ENCODE measurements at places on chromosomes 7 and 10.

DNA sequence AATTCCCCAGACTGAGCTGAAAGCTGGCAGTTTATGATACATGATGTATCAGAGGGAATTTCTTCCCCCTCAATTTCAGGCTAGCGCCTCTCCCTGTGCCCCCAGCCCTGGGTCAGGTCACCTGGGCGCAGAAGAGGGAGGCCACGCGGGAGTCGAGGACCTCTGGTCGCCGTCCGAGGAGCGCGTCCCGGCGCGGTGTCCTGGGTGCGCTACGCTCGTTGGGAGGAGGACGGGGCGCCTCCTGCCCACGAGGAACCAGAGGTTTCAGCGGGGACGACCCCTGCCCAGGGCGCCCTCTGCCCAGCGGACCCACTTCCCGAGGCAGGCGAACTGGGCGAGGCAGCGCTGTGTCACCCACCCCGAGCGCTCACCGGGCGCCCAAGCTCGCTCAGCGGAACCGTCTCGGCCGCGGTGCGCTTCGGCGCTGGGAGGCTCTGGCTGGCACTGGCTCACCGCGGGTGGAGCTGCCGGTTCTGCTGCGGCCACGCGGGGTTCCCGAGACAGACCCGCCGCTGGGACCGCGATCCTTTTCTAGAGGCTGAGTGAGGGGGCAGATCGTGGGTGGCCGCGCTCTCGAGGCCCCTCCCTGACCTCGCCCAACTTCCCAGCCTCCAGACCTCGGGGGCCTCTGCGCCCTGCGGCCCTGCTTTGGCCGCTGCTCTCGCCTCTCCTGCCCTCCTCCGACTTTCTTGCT lies at the start of gene FAM237B:
Gene FAM237B (minus strand): TSS at position 504 of the 694 bp plus-strand sequence. CDS start 1,556 bp downstream, outside the sequence.
- peak; percentile 39 for DNase-seq

- no peak for DNase-seq
Measured at GRCh38 chr7:29087840-29088170, 58.5 kb downstream of the CPVL start.

DNA sequence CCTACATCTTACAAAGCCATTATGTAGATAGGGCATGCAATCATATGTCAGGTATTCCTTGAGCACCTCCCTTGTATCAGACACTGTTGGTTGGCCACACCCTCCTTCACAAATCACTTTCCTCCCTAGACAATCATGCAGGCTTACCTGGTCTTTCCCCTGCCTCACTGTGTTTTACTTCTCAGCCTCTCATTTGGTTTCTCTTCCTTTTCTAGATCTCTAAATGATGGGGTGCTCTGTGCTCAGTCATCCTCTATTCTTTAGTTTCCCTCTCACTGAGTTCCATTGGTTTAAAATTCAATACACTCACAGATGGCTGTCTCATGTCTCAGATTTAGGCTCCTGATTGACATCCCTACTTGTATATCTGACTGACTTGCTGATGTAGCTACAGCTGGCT lies 31.4 kb downstream of the ANK3 start:
- no peak for DNase-seq

DNA sequence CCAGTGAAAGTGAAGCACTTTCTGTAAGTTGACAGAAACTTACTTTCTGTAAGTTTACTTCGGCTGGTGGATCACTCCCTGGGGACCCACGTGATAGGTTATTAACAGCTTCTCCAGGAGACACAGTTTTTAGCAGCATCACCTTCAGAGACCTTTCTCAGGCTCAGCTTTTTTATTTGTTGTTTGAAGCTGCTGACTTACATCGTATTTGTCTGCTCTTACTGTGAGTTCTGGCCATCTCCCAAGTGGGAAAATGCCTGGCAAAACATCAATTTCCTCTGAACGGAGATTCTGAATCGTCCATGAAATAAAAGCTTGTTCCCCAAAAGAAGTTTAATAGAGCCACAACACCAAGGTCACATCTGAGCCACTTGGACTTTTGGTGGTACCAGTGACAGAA lies 178.7 kb upstream of the PODXL start:
- no peak for DNase-seq

DNA sequence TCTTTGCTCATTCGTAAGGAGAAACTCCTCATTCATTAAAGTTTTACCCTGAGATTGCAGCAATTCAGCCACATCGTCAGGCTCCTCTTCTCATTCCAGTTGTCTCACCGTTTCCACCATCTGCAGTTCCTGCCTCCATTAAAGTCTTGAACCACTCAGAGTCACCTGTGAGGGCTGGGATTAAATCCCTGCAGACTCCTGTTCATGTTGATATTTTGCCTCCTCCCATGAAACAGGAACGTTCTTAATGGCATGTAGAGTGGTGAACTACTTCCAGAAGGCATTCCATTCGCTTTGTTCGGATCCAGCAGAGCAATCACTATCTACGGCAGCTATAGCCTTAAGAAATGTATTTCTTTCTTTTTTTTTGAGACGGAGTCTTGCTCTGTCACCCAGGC lies 96.5 kb upstream of the FAM20C start:
- DNase-seq = no peak

GRCh38 chr10:42867571-42867970 lies 85.0 kb downstream of the BMS1 start:
- DNase-seq = no peak

DNA sequence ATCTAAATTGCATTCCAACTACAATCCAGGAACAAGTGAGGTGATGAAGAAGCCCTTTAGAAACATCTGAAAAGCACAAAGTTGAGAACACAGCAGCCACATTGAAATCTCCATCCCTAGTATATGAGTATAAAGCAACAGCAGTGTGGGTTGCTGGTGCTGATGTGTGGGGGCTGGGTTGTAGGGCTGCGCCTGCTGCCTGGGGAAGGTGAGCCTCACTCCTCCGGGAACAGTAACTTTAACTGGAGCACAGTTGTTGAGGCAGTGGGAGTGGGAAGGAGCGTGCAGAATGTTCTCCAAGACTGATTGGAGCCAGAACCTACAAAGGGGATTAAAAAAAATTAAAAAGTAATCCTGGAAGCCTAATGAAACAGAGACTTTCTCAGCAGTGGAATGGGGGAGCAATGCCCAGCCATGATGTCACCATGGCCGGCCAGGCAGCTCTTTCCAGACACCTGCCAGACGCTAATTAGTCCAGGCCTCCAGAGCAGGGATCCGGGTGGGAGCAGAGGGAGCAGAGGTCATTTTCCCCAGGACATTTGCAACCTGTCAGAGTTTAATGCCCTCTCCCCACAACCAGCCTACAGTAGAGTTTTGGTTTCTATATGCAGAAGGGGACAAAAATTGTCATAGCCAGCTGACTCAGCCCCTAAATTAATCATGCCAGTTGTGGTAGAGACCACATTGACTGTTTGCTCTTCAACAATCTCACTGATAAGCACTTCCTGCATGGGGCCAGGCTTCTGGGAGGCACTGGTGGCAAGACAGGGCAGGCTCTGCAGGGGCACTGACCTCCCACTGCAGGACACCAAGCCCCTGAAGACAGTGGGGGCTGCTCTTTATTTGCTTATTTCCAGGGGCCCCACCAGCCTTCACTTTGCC lies 133.0 kb upstream of the ZNF32 start:
- peak; percentile 85 for DNase-seq

- no peak for DNase-seq
Measured at GRCh38 chr10:78764436-78764835, 304.3 kb upstream of the ZMIZ1 start.

GRCh38 chr10:88896994-88897853 lies 17.2 kb downstream of the STAMBPL1 start:
- no peak for DNase-seq

DNA sequence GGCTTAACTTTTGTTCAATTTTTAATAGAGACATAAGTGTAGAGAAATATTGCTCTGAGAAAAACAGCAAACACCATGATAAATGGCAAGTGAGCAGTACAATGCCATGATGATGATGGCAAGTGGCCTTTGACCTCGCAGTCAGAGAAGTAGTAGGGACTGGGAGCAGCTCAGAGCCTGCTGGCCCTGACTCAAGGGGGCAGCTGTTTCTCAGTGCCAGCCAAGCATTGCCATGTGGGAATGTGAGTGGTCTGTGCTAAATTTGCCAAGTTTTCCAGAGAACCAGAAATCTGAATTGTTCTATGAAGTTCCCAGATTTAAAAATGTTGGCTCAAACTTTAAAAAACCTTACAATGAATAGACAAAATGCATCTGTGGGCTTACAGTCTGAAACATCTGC lies 187.9 kb downstream of the BICC1 start:
- no peak for DNase-seq

- DNase-seq = no peak
Measured at GRCh38 chr7:47038621-47039020, 543.3 kb downstream of the TNS3 start.

- no peak for DNase-seq
Measured at GRCh38 chr7:141366091-141366621, 185.1 kb upstream of the AGK start.

- no peak for DNase-seq
Measured at GRCh38 chr7:86749741-86750665, 106.3 kb downstream of the GRM3 start.

- DNase-seq = no peak
Measured at GRCh38 chr7:45328403-45328981, 170.9 kb downstream of the RAMP3 start.

GRCh38 chr7:122528879-122529481 lies 169.9 kb downstream of the RNF133 start:
- peak; percentile 51 for DNase-seq

DNA sequence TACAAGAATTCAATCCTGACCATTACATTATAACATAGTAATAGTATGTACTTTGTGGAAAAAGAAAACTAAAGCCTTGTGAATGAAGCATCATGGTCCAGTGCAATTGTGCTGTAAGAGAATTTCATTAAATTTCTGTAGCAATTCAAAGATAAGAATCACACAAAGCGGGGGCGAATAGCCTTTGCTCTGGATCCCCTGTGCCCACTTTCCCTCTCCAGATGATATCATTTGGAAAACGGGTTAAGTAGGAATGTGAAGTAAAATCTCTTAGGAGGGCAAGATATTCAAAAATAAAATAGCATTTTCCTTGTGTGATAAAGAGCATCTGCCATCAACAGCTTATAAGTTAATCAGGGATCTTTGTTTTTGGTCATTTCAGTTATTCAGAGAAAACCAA lies 177.1 kb downstream of the CHRM2 start:
- no peak for DNase-seq

GRCh38 chr7:74002474-74003017 lies 25.4 kb upstream of the ELN start:
- DNase-seq = no peak

DNA sequence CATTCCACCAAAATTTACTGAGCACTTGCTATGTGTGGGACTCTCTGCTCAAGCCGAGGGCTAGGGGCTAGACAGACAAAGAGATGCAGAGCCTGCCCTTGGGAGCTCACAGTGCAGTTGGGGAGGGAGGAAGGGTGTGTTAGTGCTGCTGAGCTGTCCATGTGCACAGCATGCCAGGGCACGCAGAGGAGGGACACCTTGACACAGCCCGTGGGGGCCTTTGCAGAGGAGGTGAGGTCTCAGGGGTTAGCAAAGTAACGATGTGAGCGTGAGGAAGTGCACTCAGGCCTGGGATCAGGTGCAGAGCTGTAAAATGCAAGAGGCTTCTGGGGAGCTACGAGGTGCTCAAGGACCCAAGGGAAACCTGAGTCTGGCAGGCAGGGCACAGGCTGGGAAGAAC lies 16.3 kb downstream of the PRKCQ start:
- DNase-seq = no peak

GRCh38 chr7:71558806-71559613 lies 427.1 kb downstream of the GALNT17 start:
- DNase-seq = no peak

DNA sequence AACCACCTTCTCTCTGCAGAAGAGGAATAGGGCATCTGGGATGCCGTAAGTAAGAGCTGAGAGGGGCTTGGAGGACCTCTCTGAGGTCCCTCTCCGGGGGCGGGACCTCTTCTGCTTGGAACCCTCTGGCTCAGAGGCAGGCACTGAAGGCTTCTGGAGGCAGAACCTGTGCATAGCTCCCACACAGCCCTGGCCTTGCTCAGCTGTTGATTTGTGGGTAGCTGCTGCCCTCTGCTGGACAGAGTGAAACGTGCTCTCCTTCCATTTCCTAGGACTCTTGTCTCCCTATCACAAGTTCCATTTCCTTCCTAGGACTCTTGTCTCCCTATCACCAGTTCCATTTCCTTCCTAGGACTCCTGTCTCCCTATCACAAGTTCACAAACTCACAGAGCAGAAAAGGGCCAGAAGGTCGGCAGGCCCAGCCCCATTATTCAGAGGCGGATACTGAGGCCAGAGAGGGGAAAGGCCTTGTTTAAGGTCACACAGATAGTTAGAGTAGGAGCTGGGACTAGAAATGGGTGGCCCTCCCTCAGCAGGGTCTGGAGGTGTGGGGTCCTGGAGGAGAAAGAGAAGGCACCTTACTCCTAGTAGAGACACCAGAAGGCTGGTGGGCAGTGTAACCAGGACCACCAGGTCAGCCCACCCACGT lies 30.3 kb upstream of the GARS1 start:
- peak; percentile 89 for DNase-seq

- no peak for DNase-seq
Measured at GRCh38 chr10:46216003-46216634, 70.7 kb upstream of the ANTXRL start.
